Hematopoietic multipotent progenitor cell treated with erythropoietin and hydrocortisone succinate and interleukin-3 and kit ligand, for 4 days (in vitro differentiated cells): ENCODE measurements at places on chromosomes 16 and 17.

DNA sequence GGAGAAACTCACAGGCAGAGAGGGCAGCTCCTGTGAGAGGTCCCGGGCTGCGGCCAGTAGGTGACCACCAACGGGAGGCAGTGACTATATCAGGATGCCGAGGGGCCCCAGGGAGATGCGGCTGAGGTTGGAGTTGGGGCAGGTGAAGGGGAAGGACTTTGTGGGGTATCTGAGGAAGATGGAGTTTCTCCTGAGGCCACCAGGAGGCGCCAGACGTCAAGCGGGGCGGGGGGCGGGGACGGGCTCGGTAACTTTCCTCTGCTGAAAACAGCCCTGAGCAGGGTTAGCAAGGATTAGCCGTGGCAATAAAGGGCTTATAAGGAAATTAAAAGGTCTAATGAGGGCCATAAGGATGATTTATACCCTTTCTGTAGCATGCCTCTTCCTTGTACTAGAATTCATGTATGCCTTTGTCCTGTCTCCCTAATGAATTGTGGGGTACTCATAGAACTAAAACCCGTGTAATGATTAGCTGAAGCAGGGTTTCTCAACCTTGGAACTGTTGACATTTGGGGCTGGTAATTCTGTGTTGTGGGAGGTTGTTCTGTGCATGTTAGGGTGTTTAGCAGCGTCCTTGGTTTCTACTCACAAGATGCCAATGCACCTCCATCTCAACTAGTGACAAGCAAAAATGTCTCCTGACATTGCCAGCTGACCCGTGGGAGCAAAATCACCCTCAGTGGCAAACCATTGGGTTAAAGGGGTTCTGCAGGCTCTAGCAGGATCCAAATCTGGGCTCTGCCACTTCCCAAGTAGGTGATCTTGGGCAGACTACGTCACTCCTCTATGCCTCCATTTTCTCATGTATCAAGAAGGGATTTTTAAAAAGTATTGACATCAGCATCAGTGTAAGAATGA is 74.8 kb upstream of the GRIN2A start:
- peak; percentile 73 for DNase-seq

- peak; percentile 51 for DNase-seq
These were observed 36.6 kb upstream of the TMEM132E start for GRCh38 chr17:34542700-34543336.

DNA sequence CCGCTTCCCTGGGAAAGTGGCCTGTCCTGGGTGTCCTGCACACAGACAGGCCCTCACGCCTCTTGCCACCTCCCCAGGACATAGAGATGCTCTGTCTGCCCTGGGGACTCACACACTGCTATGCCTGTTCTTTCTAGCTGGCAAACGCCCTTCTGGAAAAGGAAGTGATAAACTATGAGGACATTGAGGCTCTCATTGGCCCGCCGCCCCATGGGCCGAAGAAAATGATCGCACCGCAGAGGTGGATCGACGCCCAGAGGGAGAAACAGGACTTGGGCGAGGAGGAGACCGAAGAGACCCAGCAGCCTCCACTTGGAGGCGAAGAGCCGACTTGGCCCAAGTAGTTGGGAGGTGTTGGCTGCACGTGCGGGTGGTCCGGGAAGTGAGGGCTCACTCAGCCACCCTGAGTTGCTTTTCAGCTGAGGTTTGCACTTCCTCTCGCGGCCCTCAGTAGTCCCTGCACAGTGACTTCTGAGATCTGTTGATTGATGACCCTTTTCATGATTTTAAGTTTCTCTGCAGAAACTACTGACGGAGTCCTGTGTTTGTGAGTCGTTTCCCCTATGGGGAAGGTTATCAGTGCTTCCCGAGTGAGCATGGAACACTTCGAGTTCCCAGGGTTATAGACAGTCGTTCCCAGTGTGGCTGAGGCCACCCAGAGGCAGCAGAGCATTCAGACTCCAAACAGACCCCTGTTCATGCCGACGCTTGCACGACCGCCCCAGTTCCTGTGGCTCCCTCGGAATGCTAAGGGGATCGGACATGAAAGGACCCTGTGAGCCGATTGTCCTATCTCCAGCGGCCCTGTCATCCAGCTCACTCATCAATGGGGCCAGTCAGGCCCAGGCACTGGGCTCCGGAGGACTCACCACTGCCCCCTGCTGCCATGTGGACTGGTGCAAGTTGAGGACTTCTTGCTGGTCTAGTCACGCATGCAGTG is 3.5 kb upstream of the RPL13 start:
- DNase-seq = peak; percentile 93

DNA sequence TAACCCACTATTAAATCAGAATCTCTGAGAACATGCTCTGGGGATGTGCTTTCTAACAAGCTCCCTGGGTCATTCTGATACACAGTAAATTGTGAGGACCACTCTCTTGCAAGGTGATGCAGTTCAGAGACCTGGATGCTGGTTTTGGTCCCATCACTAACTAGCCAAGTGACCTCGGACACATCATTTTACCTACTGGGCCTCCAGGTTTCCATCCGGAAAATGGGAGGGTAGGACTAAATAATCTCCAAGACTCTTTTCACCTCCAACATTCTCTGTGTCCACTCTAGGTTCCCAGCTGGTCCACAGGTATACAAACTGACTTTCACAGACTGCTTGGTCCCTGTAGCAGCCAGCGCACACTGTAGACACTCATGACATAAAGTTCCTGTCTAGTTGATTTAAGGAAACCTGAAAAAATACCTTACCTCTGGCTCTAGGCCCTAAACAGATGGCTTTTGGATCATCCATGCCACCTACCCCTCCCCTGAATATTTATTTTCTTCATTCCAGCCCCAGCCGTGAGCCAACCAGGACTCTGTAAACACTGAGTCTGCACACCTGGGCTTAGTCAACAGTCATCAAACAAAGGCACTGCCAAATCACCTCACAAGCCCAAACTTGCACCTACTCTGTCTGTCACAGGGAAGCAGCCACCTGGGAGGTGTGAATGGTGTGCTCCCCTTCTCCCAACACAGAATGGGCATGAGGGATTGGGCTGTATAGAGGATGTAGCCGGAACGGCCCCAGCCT is 51.3 kb upstream of the MRPS23 start:
- DNase-seq = no peak

DNA sequence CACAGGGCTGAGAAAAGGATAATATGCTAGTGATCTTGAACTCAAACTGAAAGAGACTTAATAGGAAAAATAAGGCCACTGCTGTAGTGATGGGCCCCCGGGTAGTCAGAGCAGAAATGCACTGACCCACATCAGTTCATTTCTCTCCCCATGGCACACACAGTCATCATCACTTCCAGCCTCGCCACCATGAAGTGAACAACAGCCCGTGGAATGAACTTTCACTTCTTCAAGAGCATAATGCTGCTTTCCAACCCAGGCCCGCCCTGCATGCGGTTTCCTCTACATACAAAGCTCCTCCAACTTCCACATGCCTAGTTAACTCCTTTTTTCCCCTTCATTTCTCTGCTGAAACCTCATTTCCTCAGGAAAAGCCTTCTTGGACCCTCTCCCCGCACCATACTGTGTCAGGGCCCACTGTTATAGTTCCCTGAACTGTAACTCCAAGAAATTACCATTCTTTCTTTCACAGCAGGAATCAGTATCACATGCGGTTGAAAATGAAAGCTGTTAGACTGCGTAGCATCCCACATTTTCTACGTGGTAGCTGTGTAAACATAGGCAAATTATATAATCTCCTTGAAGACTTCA is 65.8 kb upstream of the SMIM36 start:
- DNase-seq = peak; percentile 46

DNA sequence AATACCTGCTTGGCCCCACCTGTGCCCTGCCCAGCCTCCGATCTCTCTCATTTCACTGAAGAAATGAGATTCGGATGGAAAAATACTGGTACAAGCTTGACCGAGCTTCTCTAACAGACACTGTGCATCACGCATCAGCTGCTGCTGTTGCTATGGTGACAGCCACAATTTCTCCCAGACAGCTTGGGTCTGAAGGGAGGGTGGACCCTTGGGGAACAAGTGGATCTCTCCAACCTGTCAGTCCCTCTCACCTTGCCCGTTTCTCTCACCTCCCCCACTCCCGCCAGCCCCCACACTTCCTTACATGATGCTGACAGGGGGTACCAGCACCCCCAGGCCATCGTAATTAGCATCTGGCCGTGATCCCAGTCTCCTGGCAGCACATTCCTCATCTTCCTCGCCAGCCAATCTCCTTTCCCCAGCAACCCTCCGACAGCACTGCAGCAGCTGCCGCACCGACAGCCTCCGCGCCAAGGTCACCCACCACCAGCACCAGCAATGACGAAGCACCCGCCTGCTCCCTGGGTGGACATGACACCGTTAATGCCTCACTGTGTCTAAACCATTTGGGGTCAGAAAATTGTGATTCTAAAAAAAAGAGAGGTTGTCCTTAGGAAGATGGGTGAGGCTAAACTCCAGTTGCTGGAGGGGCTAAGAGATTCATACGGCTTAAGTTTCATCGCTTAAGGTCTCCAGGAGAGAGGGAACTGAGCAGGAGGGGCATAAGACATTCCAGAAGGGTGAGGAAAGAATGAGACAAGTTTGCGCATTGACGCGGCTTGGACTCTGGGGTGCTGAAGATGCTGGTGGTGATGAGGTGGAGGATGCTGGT is 58.6 kb upstream of the TNRC6A start:
- DNase-seq = no peak

- DNase-seq = no peak
These were observed 38.7 kb upstream of the GPRC5B start for GRCh38 chr16:19923396-19923795.

DNA sequence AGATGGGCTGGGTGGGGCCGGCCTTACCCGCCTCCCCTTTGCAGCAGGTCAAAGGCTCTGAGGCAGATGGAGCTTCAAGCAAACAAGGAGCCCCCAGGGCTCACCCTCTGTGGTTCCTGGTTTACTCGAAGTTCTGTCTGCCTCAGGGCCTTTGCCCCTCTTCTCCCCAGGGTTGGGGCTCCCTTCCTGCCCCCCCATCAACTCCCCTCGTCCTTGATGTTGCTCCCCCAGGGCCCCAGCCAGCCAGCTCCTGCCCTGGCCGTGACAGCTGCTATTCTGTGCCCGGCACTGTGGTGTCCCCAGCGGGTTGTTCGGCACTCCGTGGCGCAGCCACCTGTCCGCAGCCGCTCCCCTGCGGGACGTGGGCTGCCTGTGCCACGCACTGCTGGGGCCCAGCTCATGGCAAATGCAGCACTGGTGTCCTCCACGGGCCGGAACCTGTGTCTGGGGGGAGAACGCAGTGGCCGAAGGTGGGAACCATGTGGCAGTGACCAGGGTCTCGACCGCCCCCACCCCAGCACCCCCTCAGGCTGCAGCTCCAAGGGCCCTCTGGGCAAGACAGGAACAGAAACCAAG is 4.3 kb upstream of the METRN start:
- DNase-seq = no peak

- DNase-seq = no peak
These were observed 111.2 kb downstream of the CCT6B start for GRCh38 chr17:34850023-34850422.

DNA sequence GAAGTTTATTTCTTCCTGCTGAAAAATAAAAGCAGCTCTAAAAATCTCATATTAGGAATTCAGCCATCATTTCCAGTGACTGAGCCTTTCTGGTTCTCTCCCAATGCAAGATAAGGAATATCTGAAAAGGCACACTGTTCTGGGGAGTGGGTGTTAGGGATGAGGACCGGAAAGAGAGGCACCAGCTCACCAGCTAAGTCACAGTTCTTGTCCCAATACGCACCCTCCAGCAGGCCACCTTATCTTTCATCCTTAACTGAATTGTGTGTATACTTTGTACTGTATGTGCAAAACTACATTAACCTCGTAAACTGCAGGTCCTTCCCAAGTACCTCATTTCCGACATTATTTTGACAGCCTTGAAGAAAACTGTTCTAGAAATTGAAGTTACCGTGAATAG is 11.0 kb downstream of the AMFR start:
- DNase-seq = no peak

DNA sequence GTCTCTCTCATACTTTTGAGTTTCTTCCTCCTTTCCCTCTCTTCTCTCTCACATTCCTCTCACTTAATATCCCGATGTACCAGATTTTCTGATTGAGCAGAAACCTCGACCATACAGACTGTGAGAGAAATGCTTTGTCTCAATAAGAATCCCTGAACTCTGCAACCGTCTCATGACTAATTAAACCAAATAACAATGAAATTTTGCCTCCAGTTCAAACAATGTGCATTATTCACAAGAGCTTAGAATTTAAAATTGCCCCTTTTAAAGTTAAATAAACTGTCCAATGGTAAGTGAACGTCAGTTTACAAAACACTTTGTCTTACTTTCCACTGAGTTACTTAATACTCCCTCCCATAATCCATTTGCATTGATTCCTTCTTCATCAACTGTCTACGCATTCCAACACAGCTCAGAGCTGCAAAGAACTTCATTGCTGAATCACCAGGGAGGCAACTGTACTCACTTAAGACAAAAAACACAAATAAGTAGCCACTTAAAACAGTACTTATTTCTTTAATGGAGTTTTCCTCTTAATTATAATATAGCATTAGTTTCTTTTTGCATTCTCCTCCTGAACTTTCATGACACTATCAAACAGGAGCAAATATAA is 4.9 kb downstream of the CDH11 start:
- DNase-seq = no peak

DNA sequence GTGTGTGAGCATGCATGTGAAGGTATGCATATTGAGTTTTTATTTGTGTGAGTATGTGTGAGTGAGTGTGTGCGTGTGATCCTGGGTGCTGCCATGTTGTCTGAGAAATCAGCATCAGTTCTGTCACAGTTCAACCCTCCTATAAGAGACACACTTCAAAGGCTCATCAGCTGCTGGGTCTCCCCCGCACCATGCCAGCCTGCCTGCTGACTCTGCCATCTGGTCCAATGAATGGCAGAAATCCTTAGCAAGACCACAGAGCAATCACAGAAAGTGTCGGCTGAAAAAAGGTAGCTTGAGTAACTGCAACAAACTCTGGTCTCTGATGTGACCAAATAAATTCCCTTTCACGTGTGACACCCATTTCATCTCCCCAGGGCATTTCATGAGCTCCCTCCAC is 381.8 kb upstream of the MAF start:
- DNase-seq = no peak

DNA sequence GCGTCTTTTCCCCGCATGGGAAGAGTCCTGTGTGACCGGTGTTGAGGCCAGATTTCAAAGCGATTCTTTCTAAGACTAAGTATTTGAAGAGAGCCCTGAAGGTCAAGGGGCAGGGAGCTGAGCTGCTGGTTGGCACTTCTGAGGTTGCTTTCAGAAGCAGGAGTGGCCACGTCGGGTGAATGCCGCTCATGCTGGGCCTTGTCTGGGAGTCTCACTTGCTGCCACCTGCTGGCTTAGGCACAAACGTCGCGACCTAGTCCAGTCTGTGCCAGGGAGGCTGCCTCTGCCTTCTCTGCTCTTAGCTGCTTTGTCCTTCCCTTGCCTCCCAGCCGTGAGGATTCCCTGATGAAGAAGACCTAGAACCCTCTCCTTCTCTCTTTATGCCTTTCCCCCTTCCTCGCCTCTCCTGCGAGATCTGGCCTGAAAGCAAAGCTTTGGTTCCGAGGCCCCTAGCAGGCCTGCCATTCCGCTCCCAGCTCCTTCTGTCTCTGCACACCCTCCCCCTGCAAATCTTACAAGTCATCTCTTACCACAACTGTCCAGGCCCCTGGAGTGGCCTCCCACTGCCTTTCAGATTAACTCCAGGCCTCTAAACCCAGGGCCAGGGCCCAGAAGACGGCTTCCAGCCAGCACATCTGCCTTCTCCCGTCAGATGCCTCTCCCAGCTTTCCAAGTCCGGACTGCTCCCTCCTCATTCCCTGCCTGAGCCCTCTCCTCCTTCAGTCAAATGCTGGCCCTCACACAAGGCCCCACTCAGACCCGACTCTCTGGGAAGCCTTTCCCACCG is 11.4 kb downstream of the CTNS start:
- peak; percentile 87 for DNase-seq

GRCh38 chr16:66440271-66440802 is 13.2 kb downstream of the BEAN1 start:
- DNase-seq = no peak
